ENCODE measurements at places on chromosomes 5 and 9.
A peak's percentile ranks its signal among the peaks of the same experiment; 100 is the strongest.

GRCh38 chr9:97786341-97786740 is 66.7 kb upstream of the FOXE1 start:
- DNase-seq, result peak; percentile 66

- DNase-seq, result no peak
Observed at GRCh38 chr5:68542207-68542606, 326.7 kb downstream of the PIK3R1 start.

DNA sequence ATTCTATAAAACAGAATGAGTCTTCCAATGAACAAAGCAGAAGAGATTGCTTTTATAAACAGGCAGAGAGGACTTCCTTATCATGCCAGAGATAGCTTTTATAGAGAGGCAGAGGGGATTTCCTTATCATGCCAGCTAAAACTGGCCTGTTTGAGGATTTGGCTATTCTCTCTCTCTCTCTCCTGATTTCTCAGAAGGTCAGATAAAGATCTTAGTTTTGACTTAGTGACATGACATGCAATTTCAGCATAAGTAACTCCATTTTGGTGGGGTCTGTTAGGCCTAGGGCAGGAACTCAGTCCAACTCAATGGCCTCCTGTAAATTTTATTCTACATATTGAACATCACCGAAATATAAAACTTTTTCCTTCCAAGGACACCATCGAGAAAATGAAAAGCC is 31.5 kb upstream of the DENND4C start:
- no peak for DNase-seq

- no peak for DNase-seq
Observed at GRCh38 chr9:24090566-24090965, 264.5 kb upstream of the ELAVL2 start.

GRCh38 chr5:119177226-119177625 is 106.3 kb downstream of the DMXL1 start:
- no peak for DNase-seq

DNA sequence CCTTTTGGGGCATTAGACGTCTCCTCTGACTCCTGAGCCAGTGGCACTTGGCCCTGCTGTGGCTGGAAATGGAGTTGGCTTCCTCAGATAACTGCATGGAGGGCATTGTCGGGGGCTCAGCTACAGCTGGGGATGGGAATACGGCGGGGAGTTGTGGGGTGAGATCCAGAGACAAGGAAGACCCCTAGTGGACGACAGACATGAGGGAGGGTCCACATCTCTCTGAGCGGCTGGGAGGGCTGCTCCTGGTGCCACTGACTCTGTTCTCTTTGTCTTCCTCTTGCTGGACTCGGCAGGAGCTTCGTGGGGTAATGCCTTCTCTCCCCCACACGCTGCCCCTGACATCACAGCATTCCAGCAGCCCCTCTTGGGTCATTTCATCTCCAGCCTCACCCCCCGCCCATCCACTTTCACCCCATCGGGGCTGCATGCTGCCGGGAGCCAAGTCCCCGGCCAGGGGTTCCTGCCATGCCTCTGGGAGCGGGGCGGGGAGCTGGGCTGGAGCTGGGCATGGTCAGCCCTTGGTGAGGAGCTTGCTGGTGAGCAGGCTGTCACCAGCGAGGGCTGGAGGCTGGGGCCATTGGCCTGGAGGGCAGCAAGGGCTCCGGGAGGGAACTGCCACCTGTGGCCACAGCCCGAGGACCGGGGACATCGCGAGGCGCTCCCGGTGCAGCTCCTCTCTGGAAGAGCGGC is 172.3 kb downstream of the CACNA1B start:
- no peak for DNase-seq

GRCh38 chr9:122819326-122819725 is 9.1 kb downstream of the PDCL start:
- no peak for DNase-seq

GRCh38 chr9:120434532-120434931 is 145.4 kb downstream of the CDK5RAP2 start:
- no peak for DNase-seq

DNA sequence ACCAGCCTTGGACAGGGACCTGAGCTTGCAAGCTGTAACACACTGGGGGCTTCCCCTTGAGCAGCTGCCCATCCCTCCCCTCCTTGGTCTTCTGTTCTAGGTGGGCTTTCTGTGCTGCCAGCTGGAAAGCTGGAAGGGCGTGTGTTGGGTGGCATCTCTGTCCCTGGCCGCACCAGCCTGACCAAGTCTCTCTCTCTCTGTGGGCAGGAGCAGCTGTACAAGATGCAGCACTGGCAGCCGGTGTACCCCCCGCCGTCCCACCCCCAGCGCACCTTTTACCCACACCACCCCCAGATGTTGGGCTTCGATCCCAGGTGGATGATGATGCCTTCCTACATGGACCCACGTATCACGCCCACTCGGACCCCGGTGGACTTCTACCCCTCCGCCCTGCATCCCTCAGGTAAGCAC is 32.1 kb upstream of the POMT1 start:
- no peak for DNase-seq

DNA sequence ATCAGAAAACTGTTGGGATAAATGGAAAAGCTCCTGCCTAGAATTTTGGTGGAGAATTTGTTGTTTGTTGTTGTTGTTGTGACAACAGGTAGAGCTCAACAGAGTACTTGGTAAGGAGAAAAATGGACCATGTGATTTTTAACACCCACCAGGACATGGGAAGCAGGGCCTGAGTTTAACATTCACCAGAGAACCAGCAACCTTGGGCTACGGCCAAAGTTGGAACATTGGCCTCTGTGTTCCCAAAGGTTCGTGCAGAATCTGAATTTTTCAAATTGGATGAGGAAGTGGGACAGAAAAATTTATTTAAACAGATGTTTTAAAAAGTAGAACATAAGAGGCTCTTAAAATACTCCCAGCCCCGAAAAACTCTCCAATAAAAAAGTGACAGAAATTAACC is 127.0 kb downstream of the GNA14 start:
- no peak for DNase-seq

DNA sequence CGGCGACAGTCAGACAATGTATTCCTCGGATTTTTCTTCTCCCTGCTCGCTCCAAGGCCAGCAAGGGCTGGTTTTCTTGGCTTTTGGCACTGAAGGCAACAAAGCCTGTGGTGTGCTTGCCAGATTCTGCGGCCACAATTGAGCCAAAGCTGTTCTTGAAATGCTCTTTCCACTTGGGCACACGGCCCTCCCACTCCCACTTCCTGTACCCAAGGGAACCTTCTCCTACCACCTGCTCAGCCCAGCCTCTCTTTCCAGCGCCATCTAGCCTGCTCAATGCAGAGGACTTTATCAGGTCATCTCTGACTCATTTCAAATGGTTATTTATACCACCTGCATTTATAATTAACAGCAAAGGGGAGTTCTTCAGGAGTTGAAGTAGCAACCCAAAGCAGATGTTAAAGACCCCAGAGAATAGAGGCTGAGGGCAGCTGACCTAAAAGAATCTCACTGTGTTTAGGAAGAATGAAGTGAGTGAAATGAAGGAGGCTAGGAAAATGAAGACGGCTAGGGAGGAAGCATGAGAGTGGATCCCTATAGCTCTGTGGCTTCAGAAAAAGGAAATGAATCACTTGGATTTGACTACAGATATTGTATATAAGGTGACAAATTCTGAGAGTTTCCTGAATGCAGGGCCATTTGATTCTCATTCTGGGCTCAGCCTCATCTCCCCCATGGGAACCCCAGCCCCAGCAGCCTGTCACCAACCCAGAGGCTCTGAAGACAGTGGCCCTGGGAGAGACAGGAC is 439.0 kb downstream of the ENC1 start:
- peak; percentile 70 for DNase-seq

GRCh38 chr9:87786423-87786822 is 60.5 kb downstream of the CTSL start:
- no peak for DNase-seq

GRCh38 chr5:92637247-92637646 is 943.8 kb downstream of the NR2F1-AS1 start:
- no peak for DNase-seq

- DNase-seq, result no peak
Observed at GRCh38 chr5:139388198-139388821, 1.4 kb downstream of the MZB1 start.

GRCh38 chr5:32909207-32909606 is 198.1 kb downstream of the NPR3 start:
- DNase-seq, result no peak

DNA sequence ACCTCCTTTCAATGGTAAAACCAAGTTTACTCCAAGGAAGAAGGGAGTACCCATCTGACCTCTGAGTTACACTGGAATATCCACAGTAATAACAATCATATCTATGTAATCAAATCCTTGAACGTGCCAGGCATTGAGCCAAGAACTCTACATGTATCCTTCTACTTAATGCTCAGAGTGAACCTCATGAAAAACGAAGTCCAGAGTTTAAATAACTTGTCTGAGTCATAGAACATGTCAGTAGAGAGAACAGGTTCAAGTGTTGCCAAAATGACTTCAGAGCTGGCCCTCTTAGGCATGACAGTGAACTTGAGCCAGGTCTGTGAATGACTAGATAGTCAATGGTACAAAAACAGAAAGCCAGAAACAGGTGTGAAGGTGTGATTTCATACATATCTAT is 164.1 kb upstream of the ZNF618 start:
- DNase-seq, result peak; percentile 78

- no peak for DNase-seq
Observed at GRCh38 chr9:100690438-100690837, 112.6 kb downstream of the CAVIN4 start.

- no peak for DNase-seq
Observed at GRCh38 chr5:54135042-54135441, 175.3 kb downstream of the ARL15 start.

DNA sequence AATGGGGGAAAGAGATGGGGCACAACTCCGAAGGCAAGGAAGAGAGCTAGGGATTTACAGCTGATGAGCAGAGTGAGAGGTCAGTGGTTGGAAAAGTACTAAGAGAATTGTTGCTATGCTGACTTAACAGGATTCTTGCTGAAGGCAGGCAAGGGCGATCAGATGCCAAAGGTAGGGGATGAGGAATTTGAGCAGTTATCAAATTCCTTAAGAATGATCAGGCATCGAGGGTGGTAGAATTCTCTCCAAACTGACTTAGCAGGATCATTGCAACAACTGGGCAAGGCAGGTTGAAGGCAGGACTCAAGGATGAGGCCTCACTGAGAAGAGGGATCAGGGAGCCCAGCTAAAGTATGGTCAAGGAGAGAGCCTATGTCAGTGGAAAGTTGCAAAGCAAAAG is 171.0 kb downstream of the HSD17B3 start:
- DNase-seq, result no peak

DNA sequence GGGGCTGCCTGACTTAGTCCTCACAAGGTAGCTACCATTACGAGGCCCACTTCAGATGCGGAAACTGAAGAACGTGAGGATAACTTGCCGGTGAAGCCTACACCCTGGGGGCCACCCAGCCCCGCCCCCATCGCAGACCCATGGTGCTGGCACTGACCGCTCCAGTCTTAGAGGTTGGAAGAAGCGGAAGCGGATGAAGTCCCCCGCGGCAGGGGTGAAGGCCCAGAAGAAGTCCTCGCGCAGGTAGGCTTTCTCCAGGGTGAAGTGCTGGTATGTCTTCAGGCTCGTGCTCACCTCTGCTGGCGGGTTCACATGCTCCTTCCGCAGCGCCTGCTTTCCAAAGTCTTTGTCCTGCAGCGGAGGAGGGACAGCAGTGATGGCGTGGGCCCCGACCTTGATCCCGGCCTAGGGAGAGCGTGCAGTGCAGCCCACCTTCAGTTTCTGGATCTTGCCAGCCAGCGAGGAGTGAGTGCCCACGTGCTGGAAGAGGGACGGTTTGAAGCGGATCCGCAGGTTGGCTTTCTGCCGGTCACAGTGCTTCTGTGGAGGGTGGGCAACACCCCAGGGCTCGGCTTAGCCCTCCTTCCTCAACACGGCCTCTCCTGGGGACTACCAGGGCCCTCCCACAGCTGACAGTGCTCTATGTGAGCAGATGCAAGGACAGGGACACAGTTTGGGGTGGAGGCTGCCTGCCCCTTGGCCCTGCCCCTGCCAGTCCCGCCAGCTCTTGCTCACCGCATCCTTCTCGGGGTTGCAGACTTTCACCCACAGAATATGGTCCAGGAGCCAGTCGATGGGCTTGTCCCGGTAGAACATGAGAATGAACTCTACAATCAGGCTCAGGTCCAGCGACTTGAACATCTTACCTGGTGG is 5.2 kb downstream of the LTC4S start:
- no peak for DNase-seq

DNA sequence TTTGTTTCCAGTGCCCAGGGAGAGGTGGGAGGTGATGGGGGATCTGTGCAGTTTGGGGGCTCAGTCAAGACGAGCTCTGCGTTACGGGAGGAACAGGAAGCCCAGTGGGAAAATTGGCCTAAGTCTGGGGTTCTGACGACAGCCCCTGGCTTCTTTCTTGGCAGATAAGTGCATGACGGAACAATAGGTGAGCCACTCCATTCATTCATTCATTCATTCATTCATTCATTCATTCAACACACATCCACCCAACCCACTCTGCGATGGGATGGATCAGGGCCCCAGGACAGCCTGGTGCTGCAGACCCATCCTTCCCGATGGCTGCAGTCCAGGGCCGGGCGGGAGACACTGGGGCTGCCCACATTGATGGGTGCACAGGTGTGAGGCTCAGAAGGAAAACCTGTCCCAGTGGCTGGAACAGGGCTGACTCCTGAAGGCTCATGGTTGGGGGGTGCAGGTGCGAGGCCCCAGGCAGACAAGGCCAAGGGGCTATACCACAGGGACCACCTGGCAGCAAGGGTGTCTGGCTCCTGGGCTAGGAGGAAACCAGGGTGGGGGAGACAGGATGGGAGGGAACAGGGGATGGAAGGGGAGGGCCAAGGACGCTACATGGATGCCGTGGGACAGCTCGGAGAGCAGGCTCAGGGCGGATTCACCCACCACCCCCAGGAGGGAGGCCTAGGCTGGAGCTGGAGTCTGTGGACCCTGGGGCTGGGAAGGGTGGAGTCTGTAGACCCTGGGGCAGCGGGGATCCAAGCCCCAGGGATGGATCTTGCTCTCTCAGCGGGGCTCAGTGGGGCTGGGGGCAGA is 1.9 kb upstream of the LCNL1 start:
- no peak for DNase-seq

- DNase-seq, result no peak
Observed at GRCh38 chr5:128498844-128499455, 39.1 kb downstream of the FBN2 start.

DNA sequence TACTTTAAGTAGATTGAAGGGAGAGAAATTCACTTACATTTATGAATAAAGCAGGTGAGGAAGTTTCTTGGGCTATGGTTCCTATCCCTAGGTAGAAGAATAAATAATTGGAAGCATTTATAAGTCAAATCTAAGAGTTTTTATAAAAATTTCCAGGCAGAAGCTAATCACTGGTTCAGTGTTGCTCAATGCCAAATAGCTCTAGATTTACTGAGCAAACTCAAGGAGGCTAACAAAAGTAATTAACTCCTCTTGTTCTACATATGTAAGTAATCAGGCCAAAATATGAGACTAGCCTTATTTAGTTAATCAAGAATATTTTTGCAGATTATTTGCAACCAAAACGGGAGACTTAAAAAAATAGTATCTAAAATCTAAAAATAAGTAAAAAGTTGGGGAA is 472.3 kb downstream of the PLK2 start:
- no peak for DNase-seq

All from MG63 (cell line).